ENCODE measurements at places on chromosomes 6 and 20. TPM values are rescaled to one million over a fixed set of nuclear protein-coding genes. Genes with fewer than 3 reads are reported as not detected.

Gene DDX43
- total RNA-seq: 3.1 TPM

Gene UCKL1
- 27.4 TPM for total RNA-seq

Gene HSPA1L
- 0.65 TPM for total RNA-seq

Gene PAQR8
- 4.1 TPM for total RNA-seq

Gene DDX27
- total RNA-seq: 23.8 TPM
